Prostate gland (tissue), 2 donors: ENCODE measurements at places on chromosomes 3 and 15. TPM values are rescaled to one million over a fixed set of nuclear protein-coding genes. Genes with fewer than 3 reads are reported as not detected.

DNA sequence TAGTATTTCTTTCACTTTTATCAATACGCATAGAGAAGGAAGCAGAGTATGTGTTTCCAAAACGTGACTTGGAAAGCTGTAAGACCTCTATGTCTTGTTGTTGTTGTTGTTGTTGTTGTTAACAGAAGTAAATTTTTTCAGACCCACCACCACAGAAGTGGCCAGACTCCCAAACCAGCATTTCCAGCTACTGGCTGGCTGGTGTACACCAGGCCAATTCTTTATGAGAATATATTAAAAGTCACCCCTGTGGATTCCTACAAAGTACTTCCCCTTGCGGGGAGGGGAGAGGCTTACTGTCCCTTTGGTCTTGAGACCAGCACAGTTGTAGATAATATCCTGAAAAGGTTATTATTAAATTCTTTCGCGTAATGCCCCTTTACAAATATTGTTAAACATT, 1.6 kb upstream of the FOXP1 start:
- H3K36me3 ChIP-seq: no peaks in the 10 kb centered on the region
- H3K4me3 ChIP-seq: peak overlapping the region; percentile 90
- peaks cover 5% of the 10 kb centered on the region for H3K4me1 ChIP-seq
- peak; percentile 34 for DNase-seq

GRCh38 chr3:143092191-143092590, 27.4 kb upstream of the CHST2 start:
- H3K27ac ChIP-seq: no peak overlapping the region
- no peaks in the 10 kb centered on the region for H3K36me3 ChIP-seq
- DNase-seq: no peak
- H3K4me3 ChIP-seq: no peak overlapping the region
- H3K27me3 ChIP-seq: no peaks in the 10 kb centered on the region

DNA sequence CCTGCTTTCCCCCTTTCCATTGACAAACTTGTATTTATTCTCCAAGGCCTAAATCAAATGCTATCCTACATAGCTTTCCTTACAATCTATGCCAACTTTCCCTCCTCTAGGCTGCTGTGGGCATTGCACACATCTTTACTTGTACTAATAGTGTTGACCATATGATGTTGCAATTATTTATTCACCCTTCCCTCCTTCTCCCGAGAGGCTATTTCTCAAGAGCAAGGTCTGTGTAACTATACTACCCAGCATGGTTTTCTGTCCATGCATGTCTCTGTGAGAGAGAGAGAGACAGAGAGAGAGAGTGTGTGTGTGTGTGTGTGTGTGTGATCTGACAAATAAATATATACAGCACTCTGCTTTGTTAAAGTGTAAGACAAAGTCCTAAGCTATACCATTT, 63.8 kb downstream of the GTPBP8 start:
- H3K27ac ChIP-seq: no peak overlapping the region
- H3K4me1 ChIP-seq: no peaks in the 10 kb centered on the region
- no peaks in the 10 kb centered on the region for H3K27me3 ChIP-seq
- H3K4me3 ChIP-seq: no peak overlapping the region
- H3K36me3 ChIP-seq: no peaks in the 10 kb centered on the region
- DNase-seq: peak; percentile 5

GRCh38 chr15:69623392-69624154, 171.0 kb downstream of the RPLP1 start:
- no peaks in the 10 kb centered on the region for H3K4me1 ChIP-seq
- H3K27ac ChIP-seq: no peak overlapping the region

Gene FSIP1
- total RNA-seq: 1.6 TPM

Gene TPRG1
- 4.7 TPM for total RNA-seq
